ENCODE measurements at places on chromosomes 1 and 21.

DNA sequence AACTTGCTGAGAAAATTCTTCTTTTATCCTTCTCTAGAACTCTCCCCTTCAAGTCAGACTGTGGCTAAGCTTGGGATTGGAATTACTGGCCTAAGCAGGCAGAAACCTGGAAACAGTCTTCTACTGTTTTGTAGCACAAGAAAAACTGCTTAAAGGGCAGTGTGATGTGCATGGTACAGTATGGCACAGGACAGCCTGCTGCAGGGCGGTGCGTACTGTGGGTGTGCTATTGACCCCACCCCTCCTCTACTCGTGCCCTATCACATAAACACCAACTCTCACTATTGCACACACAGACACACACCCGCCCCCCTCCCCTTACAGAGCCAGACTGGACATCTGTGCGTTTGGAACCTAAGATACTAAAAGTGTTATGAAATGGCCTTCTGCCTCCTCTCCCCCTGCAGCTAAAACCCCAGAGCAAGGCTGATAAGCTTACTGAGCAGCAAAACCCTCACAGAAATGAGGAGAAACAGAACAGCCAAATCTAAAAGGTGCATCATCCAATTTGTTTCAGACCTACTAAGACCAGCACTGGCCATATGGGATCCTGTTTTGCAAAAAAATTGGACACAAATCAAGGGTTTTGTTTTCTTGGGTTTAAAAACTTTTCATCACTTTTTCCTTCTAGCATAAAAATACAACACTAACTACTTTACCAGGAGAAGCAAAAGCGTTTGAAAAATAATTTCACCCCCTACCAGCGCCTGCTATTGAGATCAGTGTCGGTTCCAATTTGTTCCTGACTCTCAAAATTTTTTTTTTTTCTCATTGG, 355.8 kb upstream of the LYPLAL1 start:
- DNase-seq: no peak

DNA sequence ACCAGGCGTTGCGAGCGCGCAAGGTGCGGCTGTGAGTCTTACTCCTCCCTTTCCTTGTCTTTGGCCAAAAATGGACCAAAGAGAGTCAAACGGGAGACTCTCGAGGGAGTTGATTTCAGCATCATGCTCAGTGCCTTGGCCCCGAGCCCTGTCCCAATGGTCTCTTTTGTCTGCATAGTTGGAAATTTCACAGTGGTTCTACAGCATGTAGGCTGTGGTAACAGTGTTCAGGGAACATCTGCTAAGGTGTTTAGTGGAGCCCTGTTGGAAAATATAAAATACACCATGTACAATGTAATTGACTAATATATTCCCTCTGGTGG, 2.7 kb downstream of the CACNA1E start:
- no peak for DNase-seq

- no peak for DNase-seq
These were observed 52.7 kb downstream of the VWA5B1 start for GRCh38 chr1:20343149-20343937.

GRCh38 chr1:98126740-98127139, 205.9 kb upstream of the DPYD start:
- DNase-seq: no peak

GRCh38 chr1:36561361-36561724, 78.6 kb upstream of the CSF3R start:
- no peak for DNase-seq

GRCh38 chr1:168031198-168031597, 94.3 kb upstream of the MPC2 start:
- DNase-seq: no peak

GRCh38 chr1:119341372-119341947, 27.1 kb upstream of the HAO2 start:
- DNase-seq: no peak

DNA sequence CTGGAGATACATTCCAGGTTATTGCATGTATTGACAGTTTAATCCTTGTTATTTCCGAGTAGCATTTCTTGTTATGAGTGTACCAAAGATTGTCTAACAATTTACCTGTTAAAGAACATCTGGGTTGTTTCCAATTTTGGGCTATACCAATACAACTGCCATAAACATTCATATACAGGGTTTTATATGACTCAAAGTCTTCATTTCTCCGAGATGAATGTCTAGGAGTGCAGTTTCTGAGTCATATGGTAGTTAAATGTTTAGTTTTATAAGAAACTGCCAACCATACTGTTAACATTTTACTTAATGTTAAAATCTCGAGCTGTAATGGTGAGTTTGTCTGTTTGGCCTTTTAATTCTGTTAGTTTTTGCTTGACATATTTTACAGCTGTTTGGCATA, 10.0 kb downstream of the RAB4A start:
- DNase-seq: no peak

Measured in activated CD8-positive, alpha-beta memory T cell treated with anti-CD3 and anti-CD28 coated beads for 1 hour (primary cell).